ENCODE measurements at places on chromosomes 6 and 20.
A peak's percentile ranks its signal among the peaks of the same experiment; 100 is the strongest.

DNA sequence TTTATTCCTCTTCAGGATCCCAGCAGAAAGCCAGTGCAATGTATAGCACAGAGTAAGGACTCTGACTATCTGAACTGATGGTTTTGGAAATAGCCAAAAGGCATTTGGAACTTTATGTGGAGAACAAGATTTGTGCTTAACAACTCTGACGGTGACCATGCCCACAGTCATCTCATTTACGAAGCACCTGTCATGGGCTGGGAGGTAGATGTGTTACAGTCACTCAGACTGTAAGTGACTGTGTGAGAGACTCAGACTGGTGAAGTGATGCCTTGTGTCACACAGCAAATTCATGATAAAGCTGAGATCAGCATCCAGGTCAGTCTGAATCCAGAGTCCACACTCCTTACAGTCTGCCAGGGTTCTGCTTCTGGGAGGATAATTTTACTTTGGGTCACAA lies 23.9 kb upstream of the FAM83C start:
- no peak for DNase-seq

- DNase-seq, result no peak
These were observed 91.9 kb upstream of the NXT1 start for GRCh38 chr20:23258747-23259121.

DNA sequence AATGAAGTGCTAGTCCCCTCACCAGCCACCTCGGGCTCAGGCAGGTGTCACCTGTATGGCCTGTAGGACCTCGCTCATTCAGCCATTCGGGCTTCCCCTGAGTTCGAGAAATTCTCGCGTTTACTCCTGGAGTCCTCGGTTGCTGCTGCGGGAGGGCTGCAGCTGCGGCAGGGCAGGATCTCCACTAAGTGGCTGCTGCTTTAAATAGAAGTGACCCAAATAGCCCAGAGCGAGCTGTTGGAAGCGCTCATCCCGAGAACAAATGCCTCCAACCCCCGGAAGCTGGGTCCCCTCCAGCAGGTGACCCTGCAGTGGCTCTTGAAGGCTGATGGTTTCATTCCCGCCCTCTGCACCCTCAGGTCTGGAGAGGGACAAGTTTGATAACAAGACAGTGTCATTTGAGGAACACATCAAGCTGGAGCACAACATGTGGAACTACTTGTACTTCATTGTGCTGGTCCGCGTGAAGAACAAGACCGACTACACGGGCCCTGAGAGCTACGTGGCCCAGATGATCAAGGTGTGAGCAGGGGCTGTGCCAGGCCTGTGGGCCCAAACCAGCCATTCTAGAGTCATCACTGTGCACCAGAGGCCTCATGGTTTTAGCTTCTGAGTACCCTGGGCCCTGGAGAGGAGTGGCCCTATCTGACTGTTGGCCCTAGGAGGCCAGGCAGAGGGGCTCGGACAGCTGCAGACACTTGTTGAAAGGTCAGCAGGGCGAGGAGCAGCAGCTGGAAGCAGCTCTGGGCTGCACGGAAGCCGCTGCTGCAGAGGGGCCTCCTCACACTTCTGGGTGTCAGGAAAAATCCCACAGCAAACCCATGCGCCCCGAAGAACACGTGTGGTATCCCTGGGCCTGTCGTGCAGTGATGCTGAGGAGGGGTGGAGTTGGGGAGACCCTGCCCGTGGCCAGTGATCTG lies 18.1 kb downstream of the UQCC2 start:
- no peak for DNase-seq

- DNase-seq, result no peak
These were observed 7.9 kb upstream of the MYT1 start for GRCh38 chr20:64156136-64156885.

- DNase-seq, result no peak
These were observed 33.3 kb downstream of the FARS2 start for GRCh38 chr6:5294392-5295211.

- DNase-seq, result no peak
These were observed 156.5 kb downstream of the ANKRD60 start for GRCh38 chr20:58071991-58072390.

DNA sequence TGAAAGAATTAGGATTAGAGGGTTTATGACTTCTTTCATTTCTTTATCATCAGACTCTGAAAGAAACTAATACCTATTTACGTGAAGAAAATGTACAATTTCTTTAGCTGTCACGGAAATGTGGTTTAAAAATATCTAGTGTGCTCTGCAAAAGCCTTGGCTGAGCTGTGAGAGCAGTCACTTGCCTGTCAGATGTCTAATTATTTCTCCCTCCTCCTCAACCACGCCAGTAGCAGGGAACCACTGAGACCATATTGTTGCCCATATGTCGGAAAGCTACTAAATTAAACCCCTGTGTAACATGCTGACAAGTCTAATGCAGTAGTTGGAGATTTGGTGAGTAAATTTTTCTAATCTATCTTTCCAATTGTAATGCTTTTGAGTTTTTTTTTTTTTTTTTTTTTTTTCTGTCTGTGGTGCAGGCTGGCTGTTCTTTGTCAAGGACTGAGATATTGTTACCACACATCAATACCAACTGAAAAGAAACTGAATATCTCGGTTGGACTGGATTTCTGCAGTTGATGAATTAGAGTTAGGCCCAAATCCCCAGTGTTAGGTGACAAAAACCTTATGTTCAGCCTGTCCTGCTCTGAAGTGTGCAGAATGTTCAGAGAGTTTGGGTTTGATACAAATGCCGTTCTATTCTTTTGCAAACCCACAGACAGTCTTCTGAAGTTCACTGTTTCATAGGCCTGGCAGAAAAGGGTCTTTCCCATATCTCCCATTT lies 302.9 kb upstream of the SYNCRIP start:
- DNase-seq, result no peak

GRCh38 chr6:7050872-7051779 lies 56.6 kb upstream of the RREB1 start:
- DNase-seq, result peak; percentile 42

GRCh38 chr20:44910690-44911262 lies 916 bp downstream of the PABPC1L start:
- DNase-seq, result no peak

DNA sequence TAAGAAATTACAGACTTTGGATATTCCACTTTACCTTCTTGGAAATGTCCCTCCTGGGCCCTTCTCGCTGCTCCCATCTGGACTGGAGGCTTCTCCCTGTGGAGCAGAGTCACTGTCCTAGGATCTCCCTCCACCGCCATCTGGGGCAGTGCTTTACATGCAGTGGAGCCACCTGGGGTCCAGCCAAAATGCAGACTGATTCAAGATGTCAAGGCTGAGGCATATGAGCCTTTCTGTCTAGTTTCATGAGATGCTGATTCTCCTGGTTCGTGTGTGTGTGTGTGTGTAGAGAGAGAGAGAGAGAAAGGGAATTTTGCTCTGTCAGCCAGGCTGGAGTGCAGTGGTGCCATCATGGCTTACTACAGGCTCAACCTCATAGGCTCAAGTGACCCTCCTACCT lies 14.9 kb downstream of the MICA start:
- no peak for DNase-seq

- no peak for DNase-seq
These were observed 60.9 kb downstream of the PGM3 start for GRCh38 chr6:83132121-83132520.

DNA sequence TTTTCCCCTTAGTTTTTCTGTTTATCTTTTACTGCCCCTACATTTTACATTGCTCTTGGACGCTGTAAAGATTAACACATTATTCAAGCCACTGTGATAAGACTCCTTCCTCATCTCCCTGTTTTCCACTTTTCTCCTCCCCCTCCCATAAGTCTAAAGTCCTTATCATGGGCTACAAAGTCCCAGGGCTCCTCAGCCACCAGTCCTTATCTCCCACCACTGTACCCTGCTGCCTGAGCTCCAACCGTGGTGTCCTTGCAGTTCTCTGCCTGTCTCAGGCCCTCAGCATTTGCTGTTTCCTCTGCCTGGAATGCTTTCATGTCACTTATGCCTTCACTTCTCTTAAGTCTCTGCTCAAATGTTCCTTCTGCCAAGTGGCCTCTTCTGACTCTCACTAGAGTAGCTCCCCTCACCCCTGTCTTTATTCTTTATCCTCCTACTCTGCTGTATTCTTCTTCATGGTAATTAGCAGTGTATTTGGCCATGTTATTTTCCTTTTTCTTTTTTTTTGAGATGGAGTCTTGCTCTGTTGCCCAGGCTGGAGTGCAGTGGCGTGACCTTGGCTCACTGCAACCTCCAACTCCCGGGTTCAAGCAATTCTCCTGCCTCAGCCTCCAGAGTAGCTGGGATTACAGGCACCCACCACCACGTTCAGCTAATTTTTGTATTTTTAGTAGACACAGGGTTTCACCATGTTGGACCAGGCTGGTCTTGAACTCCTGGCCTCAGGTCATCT lies 10.8 kb upstream of the LATS1 start:
- DNase-seq, result no peak

GRCh38 chr6:162372106-162372505 lies 355.5 kb downstream of the PRKN start:
- no peak for DNase-seq

DNA sequence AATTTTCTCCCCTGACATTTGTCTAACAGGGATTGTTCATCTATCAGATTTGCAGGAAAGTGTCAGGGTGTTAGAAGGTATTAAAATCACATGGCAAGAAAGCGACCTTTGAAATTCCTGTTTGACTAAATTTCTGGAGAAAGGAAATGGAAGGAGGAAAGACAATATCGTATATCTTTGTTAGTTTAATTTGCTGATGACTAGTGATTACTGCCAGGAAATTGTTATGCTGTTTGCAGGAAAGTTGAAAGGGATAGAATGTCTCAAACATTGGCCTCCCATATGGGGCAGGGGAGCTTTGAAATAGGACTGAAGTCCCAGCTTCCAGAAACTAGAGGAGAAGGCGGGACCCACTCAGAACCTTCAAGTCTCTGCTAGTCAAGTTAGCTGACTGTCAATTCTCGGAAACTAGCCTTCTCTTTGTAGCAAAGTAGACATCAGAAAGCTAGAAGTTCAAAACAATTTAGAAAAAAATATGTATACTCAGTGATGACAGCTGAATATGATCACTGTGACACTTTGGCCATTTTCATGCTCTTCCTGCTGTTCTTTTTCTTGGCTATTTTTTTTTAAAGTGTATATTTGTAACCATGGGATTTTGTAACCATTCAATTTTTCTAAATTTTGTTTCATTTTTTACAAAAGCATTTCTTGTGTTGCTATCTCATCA lies 53.4 kb upstream of the RALGAPA2 start:
- no peak for DNase-seq

DNA sequence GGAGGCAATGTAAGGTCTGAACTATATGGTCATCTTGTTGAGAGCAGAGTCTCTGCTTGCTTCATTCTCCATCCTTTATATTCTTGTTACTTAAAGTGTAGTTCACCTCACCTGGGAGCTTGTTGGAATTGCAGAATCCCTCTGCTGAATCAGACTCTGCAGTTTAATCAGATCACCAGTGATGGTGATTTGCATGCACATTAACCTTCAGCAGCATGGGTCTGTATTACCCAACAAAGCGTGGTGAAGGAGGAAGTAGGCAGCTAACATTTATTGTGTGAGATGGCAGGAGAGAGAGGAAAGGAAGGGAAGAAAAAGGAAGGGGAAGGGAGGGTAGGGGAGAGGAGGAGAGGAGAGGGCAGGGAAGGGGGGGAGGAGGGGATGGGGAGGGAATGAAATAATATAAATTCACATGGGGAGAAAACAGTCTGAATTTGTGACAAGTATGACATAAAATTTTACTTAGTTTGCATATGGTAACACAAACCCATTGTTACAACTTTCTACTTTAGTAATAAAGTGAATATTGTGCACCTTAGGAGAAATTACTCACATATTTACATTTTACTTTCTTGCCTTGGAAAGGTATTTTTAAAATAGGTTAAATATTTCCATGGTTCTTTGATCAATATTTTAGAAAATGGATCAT lies 740.7 kb downstream of the DHX35 start:
- DNase-seq, result no peak

- no peak for DNase-seq
These were observed 14.5 kb upstream of the PI16 start for GRCh38 chr6:36940027-36940426.

GRCh38 chr6:31865205-31866118 lies 2.8 kb upstream of the NEU1 start:
- no peak for DNase-seq

DNA sequence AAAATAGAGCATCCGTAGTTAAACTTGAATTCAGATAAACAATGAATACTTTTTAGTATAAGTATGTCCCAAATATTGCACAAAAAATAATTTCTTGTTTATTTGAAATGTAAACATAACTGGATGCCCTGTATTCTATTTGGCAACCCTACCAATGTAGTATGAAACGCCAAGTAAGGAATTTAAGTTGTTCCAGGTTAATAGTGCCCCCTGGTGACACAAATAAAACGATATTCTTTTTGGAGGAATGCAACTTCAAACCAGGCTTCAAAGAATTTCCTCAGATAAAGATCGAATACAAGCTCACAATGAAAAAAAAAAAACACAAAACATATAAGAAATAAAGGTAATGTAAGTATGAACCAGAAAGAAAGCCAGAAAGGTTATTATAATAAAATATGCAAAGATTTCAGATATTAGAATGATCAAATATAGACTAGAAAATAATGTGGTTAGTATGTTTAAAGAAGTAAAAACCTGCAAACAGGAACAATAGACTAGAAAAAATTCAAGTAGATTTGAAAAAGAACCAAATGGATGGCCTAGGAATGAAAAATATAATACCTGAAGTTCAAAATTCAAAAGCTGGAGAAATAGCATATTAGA lies 18.4 kb upstream of the AKAP7 start:
- DNase-seq, result peak; percentile 59

GRCh38 chr6:117265410-117266256 lies at the start of gene VGLL2:
Gene VGLL2, plus strand, starts transcription at chr6:117265558. Its CDS starts 206 bp downstream, at chr6:117265764.
- no peak for DNase-seq

- DNase-seq, result no peak
These were observed 102.2 kb downstream of the SOD2 start for GRCh38 chr6:159590835-159591234.

- DNase-seq, result peak; percentile 60
These were observed 25.5 kb upstream of the WFDC2 start for GRCh38 chr20:45444050-45444449.

DNA sequence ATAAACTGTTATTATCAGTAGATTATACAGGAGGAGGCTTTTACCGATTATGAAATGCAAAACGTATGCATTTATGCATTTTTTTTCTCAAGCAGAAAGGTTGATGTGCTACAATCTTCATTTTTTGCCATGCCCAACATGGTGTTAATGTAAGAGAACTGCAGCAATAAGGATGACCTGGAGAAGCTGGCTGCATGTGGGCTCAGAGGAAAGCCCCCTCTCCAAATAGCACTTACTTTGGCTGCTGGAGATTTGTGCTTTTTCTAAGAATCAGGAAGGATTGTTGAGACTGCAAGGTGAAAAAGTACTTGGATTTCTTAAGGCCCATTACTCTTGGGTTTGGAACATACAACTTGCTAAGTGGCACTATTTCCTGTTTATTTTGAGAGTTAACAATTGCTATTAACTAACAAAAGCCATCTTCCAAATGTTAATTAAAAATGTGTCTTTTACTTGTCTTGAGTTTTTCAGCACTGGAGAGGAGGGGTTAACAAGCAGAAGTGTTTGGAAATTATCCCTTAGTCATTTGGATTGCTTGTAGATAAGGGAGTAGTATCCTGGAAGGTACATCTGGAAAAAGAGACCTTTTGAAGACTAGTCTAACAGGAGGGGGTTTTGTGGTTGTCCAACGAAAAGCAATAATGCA lies 5.6 kb downstream of the SOX4 start:
- DNase-seq, result no peak
